ENCODE measurements at places on chromosomes 11 and 22.
A peak's percentile ranks its signal among the peaks of the same experiment; 100 is the strongest.

DNA sequence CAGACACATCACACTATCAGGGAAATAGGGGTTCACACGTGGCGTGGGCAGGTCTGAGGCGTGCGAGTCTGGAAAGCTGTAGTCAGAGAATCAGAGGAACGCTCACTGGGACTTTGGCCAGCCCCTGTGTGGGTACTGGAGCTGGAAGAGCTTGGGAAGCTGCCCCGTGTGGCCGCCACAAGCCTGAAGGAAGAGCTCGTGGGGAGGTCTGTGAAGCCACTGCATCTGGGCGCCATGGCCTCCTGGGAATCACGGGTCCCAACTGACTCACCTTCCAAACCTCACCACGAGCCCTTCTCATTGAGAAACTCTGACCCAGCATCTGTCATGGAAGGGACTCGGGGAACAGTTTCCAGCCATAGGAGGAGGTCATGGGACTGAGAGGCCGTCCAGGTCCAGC lies 5.9 kb upstream of the MRGPRF start:
- DNase-seq, result no peak

DNA sequence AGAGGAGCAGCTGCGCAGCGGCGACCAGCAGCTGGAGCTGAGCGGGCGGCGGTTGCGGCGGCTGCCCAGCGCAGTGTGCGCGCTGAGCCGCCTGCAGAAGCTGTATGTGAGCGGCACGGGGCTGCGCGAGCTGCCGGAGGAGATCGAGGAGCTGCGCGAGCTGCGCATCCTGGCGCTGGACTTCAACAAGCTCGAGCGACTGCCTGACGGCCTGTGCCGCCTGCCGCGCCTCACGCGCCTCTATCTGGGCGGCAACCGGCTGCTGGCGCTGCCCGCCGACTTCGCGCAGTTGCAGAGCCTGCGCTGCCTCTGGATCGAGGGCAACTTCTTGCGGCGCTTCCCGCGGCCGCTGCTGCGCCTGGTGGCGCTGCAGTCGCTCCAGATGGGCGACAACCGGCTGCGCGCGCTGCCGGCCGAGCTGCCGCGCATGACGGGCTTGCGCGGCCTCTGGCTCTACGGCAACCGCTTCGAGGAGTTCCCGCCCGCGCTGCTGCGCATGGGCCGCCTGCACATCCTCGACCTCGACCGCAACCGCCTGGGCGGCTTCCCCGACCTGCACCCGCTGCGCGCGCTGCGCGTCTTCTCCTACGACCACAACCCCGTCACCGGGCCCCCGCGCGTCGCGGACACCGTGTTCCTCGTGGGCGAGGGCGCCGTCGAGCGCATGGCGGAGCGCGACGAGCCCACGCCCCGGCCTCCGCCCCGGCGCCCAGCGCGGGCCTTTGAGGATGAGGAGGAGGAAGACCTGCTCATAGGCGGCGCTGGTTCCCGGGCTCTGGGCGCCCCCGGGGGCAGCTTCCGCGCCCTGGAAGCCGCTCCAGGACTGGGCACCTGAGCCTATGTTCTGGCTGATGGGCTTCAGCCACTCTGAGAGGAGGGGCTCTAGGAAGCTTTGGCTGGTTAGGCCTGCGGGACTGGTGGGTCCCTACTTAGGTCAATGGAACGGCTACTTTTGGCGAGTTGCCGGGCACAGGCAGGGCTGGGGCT lies 787 bp downstream of the LRRC10B start:
- DNase-seq, result no peak

- DNase-seq, result peak; percentile 87
These were observed 8.5 kb upstream of the SCYL1 start for GRCh38 chr11:65516135-65516968.

GRCh38 chr22:22943521-22944267 lies 56.1 kb downstream of the IGLL5 start:
- DNase-seq, result peak; percentile 20

DNA sequence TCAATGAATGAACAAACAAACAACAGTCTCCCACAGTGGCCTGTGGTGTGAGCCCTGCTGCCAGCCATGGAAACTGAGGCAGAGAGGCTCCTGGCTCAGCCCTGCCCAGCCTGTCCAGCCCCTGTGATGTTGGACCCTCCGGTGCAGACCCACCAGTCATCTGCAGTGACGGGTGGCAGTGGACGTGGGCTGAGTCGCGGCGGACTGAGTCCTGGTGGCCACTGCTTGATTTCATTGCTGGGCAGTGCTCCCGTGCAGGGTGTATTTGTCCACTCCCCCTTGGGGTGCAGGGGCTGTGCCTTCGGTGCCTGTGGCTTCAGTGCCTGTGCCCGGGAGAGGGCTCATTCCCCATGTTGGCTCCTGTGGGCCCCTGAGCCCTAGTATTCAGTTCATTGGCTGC lies 31.9 kb upstream of the MUC5AC start:
- no peak for DNase-seq

DNA sequence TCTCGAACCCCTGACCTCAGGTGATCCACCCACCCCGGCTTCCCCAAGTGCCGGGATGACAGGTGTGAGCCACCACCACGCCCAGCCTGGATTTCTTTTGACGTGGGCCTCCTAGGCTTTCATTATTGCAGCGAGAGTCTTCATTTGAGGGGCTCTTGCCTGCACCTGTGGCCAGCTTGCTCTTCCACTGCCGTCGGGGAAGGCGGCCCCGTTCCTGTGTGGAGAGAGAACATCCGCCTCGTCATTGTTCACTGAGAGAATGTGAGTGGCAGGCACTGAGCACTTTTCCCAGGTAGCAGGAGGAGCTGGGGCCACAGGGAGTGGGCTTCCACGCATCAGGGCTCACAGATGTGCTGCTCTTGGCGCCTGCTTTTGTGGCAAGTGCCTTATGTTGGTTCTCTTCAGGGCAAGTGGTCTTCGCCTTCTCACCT lies 365.0 kb downstream of the TBC1D22A start:
- DNase-seq, result no peak

DNA sequence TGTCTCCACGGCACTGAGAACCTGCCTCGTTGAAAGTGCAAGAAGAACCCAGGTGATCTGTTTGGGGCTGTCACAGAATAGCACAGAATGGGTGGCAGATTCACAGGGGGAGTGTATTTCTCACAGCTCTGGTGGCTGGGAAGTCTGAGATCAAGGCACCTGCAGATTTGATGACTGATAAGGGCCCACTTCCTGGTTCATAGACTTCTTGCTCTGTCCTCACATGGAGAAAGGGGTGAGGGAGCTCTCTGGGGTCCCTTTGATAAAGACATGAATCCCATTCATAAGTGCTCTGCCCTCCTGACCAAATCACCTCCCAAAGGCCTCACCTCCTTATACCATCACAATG lies 198.5 kb upstream of the SORL1-AS1 start:
- no peak for DNase-seq

GRCh38 chr22:35879351-35879750 lies 149.3 kb downstream of the RBFOX2 start:
- no peak for DNase-seq

DNA sequence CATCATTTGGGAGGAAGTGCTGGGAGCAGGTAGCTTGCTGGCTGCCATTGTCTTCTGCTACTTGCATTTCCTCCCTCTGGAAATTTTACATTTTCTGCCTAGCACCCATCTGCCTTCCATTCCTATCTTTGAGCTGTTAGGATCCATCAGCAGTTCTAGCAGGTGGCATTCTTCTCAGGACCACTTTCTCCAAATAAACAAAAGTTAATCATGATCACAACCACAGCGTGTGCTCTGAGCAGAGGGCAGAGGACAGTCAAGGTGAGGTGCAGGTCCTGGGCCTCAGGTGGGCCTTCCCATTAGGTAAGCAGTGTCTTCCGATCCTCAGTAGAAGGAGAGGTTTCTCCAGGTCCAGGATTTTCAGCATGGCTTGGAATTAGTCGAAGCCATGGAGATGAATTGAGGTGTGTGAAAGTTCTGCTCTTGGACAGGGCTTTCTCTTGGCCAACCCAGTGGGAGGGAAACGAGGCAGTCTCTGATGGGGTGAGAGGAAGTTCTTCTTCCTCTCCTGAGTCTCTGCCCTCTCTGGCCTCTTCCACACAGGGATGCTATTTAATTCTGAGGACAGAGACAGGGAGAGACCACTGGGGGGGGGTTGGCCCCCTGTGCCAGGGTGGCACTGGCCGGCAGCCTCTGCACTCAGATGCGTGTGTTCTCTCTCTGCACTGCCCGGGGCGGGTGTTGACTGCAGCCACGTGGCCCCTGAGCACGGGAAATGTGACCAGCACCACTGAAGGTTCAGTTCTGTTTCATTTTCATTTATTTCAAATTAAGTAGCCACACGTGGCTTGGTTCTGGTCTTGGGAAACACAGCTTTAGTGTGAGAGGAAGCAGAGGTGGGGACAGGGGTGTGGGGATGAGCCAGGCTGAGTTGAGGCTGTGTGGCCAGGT lies 170.8 kb downstream of the TBC1D22A start:
- no peak for DNase-seq

- peak; percentile 60 for DNase-seq
These were observed 35.7 kb downstream of the WEE1 start for GRCh38 chr11:9609002-9609759.

DNA sequence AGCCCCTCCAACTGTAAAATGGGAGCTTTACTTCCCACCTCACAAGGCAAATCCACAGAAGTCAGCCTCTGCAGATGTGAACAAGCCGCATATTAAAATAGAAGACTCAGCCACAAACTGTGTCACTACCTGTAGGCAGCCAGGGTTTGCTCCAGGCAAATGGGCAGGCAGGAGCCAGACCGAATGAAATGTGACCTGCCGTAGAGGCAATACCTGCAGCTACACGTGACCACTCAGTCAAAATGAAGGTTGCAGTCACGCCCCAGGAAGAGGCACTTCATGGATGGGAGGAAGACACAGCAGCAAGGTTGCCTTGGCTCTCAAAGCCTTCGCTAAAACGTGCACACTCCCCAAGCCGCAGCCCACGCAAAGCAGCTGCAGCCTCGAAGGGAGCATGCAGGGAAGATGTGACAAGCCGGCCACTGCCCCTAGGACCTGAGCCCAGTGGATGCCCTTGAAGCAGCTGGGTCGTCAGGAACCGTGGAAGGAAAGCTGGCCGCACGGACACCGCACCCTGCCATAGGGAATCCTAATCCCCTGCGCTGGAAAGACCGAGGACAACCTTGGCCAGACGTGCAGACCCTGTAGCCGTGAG lies 53.1 kb downstream of the SHANK2 start:
- no peak for DNase-seq

DNA sequence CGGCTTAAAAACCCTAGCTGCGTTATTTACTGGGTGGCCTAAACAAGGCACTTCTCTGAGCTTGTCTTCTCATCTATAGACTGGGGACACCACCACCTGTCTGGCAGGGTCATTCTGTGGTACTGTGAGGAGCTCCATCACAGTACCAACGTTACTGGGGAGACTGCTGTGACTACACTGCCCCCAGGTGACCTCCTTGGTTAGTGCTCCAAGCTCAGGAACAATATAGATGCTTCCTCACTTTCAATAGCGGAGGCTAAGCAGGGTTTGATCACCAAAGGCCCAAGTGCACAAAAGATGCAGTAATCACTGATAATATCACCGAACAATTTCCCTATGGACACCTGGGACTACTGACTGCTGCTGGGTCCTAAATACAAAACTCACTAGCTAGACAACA lies 18.8 kb downstream of the PRPF19 start:
- no peak for DNase-seq

- DNase-seq, result no peak
These were observed 53.0 kb upstream of the RDX start for GRCh38 chr11:110349138-110349996.

DNA sequence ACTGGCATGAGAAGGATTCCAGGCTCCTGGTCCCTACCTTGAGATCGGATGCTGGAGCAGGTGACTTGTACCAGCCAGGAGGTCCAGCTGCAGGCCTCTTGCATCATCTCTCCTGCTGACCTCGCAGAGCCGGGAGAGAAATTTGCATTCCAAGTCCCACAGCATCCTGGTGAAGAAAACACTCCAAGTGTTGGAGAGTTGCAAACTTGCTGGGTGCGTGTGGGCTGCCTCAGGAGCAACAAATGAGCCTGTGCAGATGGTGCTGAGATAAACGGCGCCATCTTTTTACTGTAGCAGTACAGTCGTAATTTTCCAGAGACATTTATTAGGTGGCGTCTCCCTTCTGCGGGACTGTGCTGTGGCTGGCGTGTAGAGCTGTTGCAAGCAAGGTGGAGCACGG lies 32.1 kb upstream of the ZBTB16 start:
- no peak for DNase-seq

- no peak for DNase-seq
These were observed 19.2 kb upstream of the FNBP4 start for GRCh38 chr11:47786373-47786772.

DNA sequence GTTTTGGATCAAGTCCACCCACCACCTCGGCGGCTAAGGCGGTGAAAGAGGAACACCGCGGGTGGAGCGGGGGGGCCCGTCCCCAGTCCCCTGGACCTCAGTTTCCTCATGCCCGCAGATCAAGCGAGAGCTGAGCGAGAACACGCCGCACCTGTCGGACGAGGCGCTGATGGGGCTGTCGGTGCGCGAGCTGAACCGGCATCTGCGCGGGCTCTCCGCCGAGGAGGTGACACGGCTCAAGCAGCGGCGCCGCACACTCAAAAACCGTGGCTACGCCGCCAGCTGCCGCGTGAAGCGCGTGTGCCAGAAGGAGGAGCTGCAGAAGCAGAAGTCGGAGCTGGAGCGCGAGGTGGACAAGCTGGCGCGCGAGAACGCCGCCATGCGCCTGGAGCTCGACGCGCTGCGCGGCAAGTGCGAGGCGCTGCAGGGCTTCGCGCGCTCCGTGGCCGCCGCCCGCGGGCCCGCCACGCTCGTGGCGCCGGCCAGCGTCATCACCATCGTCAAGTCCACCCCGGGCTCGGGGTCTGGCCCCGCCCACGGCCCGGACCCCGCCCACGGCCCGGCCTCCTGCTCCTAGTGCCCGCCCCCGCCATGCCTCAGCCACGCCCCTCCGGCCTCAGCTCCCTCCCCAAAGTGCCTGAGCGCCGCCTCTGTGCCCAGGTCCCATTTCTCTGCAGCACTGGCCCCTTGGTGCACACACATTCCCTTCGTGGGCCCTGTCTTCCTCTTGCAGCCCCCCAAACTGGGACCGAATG lies 12.7 kb downstream of the MAFF start:
- no peak for DNase-seq

GRCh38 chr22:46815559-46815895 lies 53.1 kb downstream of the TBC1D22A start:
- no peak for DNase-seq

DNA sequence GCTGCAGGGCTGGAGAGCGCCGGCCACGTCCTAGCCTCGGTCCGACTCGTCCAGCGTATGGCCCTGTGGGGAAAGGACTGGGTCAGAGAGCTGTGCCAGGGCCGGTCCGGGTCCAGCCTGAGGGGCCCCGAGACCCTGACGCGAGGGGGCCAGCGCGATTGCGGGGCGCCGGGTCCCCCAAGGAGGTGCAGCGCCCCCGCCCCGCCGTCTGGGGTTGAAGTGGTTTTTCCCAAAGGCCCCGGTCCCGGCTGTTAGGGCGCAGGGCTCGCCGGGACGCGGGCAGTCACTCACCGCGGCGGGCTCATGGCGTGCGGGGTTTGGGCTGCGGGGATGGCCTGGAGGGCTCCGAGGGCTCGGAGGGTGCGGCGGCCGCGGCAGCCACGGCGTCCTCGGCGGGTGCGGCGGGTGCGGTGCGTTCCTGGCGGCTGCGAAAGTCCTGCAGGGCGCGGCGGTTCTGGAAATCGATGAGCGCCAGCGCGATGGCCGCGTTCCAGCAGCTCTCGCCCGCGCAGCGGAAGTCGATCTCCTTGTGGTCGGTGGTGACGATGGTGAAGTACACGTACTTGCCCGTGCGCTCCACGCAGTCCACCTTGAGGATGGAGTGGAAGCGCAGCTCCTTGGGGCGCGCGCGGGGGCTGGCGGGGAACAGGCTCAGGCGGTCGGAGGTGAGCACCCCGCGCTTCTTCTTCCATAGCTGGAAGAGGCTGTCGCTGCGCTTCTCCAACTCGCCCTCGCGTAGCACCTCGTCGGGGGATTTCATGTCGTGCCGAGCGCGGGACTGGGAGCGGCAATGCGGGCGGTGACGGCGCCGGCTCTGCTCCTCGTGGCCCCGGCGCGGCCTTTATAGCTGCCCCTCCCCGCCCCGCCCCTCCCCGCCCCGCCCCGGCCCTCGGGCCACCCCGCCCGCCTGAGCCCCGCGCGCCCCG lies at the start of gene PHLDA2:
PHLDA2 (minus strand) TSS at position 816 of the 926 bp plus-strand sequence; CDS start at position 760, 56 bp downstream.
- DNase-seq, result no peak

Data from mesenteric fat pad (tissue), 1 donor.